Central memory CD8-positive, alpha-beta T cell (primary cell): ENCODE measurements at places on chromosomes 2 and 18.
A peak's percentile ranks its signal among the peaks of the same experiment; 100 is the strongest.

GRCh38 chr18:76202322-76202721 is 292.7 kb downstream of the ZNF516 start:
- H3K4me1 ChIP-seq = no peaks in the 10 kb centered on the region
- H3K27ac ChIP-seq = no peak overlapping the region
- H3K27me3 ChIP-seq = peaks cover 10% of the 10 kb centered on the region
- no peak overlapping the region for H3K4me3 ChIP-seq
- no peaks in the 10 kb centered on the region for H3K36me3 ChIP-seq

- H3K4me3 ChIP-seq = no peak overlapping the region
- H3K27ac ChIP-seq = no peak overlapping the region
- DNase-seq = no peak
These were observed 87.0 kb upstream of the LRP1B start for GRCh38 chr2:142217804-142218203.

DNA sequence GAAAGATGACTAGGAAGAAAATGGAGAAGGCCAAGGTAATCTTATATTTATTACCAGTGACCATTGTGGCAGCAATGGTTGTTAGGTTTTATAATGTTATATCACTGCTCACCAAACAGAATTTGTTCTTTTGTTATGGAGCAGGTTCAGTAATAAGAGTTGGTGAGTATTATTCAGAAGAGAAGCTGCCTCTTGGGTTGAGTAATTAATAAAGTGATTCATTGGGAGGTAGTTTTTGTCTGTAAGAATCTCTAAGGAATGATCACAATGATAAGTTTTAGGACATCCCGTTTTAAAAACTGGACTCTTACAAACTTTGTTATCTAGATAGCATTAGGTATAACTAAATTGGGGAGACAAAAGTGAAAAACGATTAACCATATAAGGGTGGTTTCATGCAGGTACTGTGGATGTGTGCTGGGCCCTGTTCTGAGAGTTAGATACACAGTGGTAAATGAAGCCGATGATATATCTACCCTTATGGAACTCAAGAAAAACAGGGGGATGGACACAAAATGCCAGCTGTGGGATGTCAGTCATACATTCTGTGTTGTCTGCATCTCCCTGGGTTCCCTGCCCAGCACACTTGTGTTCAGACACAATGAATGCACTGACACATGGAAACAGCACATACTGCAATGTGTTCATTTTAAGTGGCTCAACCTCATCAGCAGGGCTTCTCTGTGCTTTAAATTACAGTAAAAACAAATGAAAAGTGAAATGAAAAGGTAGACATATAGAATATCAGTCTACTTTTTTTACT is 7.5 kb downstream of the MAP4K4 start:
- peaks cover 13% of the 10 kb centered on the region for H3K36me3 ChIP-seq
- H3K4me1 ChIP-seq = peaks cover 59% of the 10 kb centered on the region
- DNase-seq = no peak
- peak overlapping the region; percentile 71 for H3K4me3 ChIP-seq
- no peaks in the 10 kb centered on the region for H3K27me3 ChIP-seq
- peak overlapping the region; percentile 74 for H3K27ac ChIP-seq

DNA sequence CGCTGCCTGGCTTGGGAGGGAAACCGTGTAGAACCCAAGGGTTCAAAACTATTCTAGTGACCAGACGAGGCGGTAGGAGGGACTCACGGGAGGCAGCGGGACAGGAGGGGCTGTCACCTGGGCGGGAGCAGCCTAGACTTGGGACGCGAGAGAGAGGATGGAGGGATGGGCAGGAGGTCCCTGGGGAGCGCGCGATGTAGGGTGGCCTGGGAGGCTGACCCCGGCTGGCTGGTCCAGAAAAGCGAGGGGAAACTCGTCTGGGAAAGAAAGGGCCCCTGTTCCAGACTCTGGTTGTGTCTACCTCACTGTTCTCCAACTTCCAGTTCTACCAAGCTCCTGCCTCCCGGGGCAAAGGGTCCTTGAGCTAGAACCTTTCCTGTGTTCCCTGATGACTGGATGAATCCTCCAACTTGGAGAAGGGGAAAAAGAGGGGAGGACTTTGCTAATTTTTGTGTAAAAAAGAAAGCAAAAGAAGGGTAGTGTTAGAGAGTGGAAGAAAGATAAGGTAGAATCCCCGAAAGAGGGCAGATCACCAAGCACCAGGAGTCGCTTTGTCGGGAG is 1.4 kb downstream of the DOK6 start:
- peak overlapping the region; percentile 20 for H3K4me3 ChIP-seq
- peaks cover 63% of the 10 kb centered on the region for H3K27me3 ChIP-seq
- peaks cover 8% of the 10 kb centered on the region for H3K4me1 ChIP-seq
- no peak for DNase-seq

DNA sequence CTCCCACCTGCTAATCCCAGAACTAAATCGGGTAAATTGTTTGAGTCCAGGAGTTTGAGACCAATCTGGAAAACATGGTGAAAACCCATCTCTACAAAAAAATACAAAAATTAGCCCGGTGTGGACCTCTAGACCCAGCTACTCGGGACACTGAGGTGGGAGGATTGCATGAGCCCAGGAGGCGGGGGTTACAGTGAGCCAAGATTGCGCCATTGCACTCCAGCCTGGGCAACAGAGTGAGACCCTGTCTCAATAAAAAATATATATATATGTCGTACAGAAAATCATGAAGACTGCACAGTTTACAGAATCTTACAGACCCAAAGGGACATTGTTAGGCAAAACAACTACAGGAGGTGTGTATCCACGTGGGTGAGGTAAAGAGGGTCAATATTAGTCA is 4.0 kb upstream of the DPY30 start:
- H3K4me1 ChIP-seq = no peaks in the 10 kb centered on the region
- DNase-seq = no peak
- no peak overlapping the region for H3K4me3 ChIP-seq
- H3K27me3 ChIP-seq = no peaks in the 10 kb centered on the region
- no peak overlapping the region for H3K27ac ChIP-seq

DNA sequence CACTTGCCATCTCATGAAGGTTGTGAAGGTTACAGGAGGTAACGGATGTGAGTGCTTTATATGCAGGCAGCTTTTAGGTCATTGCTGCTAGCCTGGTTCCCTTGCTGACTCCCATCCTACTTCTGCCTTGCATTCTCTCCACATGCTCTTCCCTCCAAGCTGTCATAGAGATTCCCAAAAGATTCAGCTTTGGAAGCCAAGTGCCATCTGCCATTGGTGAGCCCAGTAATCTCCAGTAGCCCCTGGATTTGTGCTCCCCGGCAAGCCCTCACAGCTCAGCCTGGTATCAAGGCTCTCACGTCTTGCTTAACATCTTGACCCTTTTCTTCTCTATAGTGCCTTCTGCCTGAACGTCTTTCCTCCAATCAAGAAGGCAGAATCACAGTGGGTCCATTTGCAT is 61.6 kb downstream of the MYT1L start:
- H3K4me1 ChIP-seq = no peaks in the 10 kb centered on the region
- no peak overlapping the region for H3K27ac ChIP-seq
- H3K27me3 ChIP-seq = peaks cover 12% of the 10 kb centered on the region
- no peak overlapping the region for H3K4me3 ChIP-seq
- peaks cover 2% of the 10 kb centered on the region for H3K36me3 ChIP-seq

DNA sequence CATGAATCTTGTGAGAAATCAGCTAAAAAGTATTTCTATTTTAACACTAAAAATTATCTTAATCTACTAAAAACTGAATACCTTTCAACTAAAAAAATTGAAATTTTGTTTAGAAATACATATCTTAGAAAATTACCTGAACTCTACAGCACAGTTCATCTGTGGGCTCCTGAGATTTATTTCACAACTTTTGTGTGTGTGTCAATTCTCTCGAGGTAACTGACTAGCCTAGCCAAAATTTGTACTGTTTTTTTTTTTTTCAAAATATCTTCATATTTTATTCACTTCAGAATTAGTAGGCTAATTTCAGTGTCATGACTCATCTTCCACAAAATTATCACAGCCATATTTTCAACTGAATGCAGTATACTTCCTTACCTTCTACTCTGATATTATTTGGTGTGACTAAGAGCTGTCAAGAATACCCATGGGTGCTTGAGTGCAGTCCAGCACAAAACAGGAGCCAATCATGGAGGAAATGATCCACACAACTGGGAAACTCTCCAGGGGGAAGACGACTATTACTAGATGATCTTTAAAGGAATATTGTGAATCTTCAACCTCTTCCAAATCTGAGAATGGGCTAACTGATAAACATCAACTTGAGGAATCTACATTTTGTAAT is 174.6 kb downstream of the ZNF385B start:
- DNase-seq = no peak
- H3K27me3 ChIP-seq = no peaks in the 10 kb centered on the region
- H3K4me3 ChIP-seq = no peak overlapping the region

DNA sequence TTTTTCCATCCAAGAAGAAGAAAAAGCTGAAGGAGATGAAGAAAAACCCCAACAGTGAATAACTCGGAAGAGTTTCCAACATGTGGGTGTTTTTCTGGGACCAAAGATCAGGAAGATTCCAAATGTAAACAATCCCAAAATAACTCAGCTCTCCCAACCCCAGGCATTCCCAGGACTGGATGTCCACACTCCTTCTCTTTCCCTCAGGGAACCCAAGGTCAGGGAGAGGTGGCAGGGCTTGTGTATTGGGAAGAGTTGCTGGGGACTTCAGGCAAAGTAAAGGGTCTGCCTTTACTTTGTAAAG is 268.0 kb downstream of the DYSF start:
- H3K4me3 ChIP-seq = no peak overlapping the region
- no peak for DNase-seq
- H3K36me3 ChIP-seq = peaks cover 1% of the 10 kb centered on the region
- H3K27me3 ChIP-seq = peaks cover 9% of the 10 kb centered on the region
- no peak overlapping the region for H3K27ac ChIP-seq

DNA sequence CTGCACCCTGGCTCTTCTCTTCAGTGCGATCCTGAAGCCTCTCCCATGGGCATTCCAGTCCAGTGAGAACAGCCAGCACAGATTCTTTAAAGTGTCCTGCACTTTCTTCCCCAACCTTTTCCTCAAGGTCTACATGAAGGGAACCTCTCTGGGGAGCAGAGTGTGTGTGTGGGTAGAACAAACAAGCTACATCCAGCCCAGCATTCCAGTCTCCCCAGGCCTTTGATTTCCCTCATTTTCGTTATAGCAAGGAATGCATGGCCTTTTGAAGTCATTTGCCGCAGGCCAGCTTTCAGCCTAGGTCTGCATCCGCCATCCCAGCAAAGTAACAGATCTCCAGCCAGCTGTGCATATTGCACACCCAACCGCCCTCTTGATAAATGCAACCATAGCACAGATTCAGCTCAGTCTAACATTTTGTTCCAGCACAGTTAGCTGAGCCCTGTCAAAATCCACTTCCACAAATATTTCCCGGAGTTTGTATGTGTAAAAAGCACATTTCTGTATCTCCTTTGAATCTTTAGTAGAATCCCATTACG is 44.6 kb downstream of the CD8B2 start:
- peaks cover 70% of the 10 kb centered on the region for H3K27me3 ChIP-seq
- H3K36me3 ChIP-seq = no peaks in the 10 kb centered on the region
- no peaks in the 10 kb centered on the region for H3K4me1 ChIP-seq
- no peak for DNase-seq

- H3K4me1 ChIP-seq = peaks cover 85% of the 10 kb centered on the region
- no peak for DNase-seq
- peak overlapping the region; percentile 78 for H3K27ac ChIP-seq
- H3K27me3 ChIP-seq = no peaks in the 10 kb centered on the region
These were observed 21.7 kb downstream of the NCK2 start for GRCh38 chr2:105766300-105766866.

DNA sequence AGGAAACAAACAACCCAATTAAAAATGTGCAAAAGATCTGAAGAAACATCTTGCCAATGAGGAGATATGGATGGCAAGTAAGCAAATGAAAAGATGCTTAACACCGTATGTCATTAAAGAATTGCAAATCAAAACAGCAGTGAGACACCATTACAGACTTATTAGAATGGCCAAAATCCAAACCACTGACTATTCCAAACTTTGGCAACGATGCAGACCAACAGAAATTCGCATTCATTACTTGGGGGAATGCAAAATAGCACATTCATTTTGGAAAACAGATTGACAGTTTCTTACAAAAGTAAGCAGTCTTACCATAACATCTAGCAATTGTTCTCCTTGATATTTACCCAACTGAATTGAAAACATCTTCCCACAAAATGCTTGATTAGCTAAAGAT is 1118.7 kb downstream of the SUCLG1 start:
- H3K27ac ChIP-seq = no peak overlapping the region
- no peaks in the 10 kb centered on the region for H3K4me1 ChIP-seq
- no peak overlapping the region for H3K4me3 ChIP-seq

GRCh38 chr18:26721854-26722564 is 143.5 kb downstream of the AQP4 start:
- H3K27me3 ChIP-seq = no peaks in the 10 kb centered on the region
- no peak overlapping the region for H3K4me3 ChIP-seq
- H3K4me1 ChIP-seq = no peaks in the 10 kb centered on the region
- H3K27ac ChIP-seq = no peak overlapping the region
- H3K36me3 ChIP-seq = no peaks in the 10 kb centered on the region
- no peak for DNase-seq

DNA sequence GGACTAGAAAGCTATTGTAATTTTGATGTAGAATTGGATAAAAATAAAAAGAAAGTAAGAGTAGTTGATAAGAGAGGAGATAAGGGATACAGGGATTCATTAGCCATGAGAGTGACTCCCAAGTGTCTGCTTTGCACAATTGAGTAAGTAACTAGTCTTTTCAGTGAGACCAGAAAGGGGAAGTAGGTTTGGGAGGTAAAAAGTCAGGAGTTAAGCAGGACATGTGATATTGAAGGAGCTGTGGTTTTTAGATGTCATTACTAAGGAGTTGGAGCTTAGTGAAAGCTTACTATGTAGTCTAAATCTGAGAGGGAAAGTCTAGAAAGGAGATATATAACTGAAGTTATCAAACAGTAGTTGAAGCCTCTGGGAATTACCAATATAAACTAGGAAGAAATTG is 93.4 kb downstream of the SLC5A7 start:
- no peaks in the 10 kb centered on the region for H3K4me1 ChIP-seq
- H3K27me3 ChIP-seq = no peaks in the 10 kb centered on the region
- DNase-seq = no peak
- no peak overlapping the region for H3K27ac ChIP-seq
- no peak overlapping the region for H3K4me3 ChIP-seq
- H3K36me3 ChIP-seq = no peaks in the 10 kb centered on the region

DNA sequence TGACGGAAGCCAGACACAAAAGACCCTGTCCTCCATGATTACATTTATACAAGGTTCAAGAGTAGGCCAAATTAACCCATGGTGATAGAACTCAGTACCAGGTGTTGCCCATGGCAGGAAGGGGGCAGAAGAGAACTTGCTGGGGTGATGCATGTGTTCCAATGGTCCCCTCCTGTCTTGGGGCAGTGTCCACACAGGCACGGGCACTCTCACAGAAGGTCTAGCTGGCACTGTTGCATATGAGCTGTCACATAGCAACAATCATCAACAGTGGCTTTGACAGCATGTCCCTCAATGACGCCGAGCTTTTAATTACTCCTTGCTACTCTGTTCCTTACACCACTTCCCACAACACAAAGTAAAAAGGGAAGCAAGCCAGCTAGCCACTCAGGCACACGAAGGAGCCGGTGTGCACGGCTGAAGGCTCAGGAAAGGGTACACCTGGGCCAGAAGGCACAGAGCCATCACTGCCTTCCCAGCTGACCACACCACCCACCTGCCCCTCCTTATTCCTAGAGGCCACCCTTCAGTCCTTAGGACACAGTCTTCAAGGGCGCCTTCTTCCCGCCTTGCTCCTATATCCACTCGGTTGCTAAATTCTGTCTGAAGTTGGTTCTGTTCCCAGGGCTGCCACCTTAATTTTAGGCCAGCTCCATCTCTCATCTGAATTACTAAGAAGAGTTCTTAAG is 28.9 kb downstream of the RPL31 start:
- no peaks in the 10 kb centered on the region for H3K36me3 ChIP-seq
- H3K4me3 ChIP-seq = no peak overlapping the region
- peaks cover 38% of the 10 kb centered on the region for H3K27me3 ChIP-seq
- H3K4me1 ChIP-seq = no peaks in the 10 kb centered on the region
- no peak overlapping the region for H3K27ac ChIP-seq
